ENCODE measurements at places on chromosomes 3 and 15.

DNA sequence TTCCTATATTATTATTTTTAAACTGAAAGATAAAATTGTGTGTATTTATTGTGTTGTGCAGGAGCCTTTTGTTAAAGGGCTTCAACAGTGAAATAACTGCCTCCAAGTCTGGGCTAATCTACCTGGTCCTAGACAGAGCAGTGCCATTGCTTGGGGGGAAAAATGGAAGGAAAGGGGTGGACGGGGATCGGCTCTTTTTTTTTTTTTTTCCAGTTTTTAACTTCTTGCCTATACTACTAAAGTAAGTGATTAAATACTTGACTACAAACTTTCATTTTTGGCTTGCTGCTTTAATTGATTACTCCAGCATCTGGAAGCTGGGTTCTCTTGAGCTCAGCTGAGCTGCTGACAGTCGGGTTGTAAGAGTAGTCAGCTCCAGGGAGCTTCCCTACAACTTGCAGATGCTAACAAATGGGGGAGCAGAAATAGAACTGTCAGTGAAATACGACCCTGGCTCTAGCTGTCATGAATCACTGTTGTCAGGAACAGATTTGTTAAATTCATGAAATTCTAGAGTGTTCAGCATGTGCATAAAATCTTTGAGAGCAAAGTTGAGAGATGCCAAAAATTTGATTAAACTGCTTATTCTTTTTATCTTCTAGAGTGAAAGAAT, 276.7 kb downstream of the ROBO1 start:
- peak; percentile 68 for DNase-seq

DNA sequence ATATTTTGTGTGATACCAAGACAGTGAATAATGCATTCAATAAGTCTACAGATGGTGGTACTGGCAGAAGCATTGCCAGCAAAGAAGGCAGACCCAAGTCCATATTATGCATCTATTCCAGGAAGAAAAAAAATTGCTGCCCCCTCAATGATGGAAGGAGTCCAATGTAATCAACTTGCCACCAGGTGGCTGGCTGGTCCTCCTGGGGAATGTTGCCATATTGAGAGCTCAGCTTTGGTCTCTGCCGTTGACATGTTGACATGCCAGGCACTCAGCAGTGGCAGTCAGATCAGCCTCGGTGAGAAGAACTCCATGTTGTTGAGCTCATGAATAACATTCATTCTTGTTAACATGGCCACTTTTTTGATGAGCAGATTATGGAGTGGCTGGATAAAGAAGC, 298.5 kb downstream of the IGSF11 start:
- no peak for DNase-seq

GRCh38 chr15:50057905-50058639, 61.0 kb downstream of the ATP8B4 start:
- DNase-seq: peak; percentile 7

- peak; percentile 96 for DNase-seq
Observed at GRCh38 chr3:11185564-11186317, 31.4 kb downstream of the HRH1 start.

- DNase-seq: no peak
Observed at GRCh38 chr3:77071364-77071763, 31.5 kb downstream of the ROBO2 start.
